Activated CD8-positive, alpha-beta memory T cell treated with anti-CD3 and anti-CD28 coated beads for 1 hour (primary cell): ENCODE measurements at places on chromosomes 11 and 22.

DNA sequence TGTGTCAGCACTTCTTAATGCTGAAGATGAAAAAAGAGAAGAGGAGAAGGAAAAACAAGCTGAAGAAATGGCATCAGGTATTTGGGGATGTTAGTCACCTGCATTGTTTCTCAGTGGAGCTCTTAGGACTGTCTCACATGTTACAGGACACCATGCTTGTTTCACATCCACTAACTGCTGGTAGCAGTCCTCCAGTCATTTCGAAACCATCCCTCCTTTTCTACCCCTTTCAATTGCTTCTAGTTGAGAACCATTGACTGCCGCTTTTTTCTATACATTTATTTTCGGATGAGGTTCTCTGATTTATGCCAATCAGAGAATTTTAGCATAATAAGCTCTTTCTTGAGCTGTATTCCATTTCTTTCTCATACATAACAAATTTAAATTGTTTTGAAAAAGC is 21.5 kb downstream of the BIRC2 start:
- DNase-seq, result no peak

GRCh38 chr11:117092951-117093590 is 5.2 kb downstream of the SIK3 start:
- DNase-seq, result no peak

DNA sequence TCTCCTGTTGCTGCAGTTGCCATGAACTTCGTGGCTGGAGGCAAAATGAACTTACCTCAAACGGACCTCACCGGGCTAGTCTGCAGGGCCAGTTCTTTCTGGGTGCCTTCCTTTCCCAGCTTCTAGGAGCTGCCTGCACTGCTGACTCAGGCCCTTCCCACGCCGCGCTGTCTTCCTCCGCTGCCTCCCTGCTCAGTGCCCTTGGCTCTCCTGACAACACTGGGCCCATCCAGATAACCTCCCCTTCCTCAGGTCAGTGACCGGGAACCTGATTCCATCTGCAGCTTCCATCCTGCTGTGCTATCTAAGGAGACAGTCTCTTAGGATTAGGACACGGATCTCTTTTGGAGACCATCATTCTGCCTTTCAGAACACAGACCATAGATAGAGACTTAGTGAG is 19.3 kb downstream of the MOB2 start:
- DNase-seq, result no peak

GRCh38 chr11:115672412-115672811 is 168.2 kb upstream of the CADM1 start:
- DNase-seq, result no peak

GRCh38 chr22:46448333-46448732 is 89.1 kb downstream of the CELSR1 start:
- DNase-seq, result no peak

DNA sequence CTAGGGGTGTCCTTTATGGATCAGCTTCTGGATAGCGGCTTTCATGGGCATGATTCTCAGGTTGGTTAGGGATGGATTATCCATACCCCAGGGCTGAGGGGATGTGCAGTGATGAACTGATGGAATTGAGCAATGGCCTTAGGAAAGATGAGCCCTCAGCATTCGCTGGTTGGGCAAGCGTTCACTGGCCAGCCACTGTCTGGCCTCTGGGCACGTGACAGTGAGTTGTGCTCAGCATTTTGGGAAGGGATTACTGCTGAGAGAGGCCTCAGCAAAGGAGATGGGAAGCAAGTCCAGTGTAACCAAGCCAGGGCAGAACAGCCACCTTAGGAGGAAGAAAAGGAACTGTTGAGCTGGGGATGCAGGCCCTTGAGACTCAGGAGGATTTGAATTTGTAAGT is 17.4 kb downstream of the UBASH3B start:
- no peak for DNase-seq

GRCh38 chr11:3199537-3200295 is 18.9 kb downstream of the MRGPRG start:
- DNase-seq, result no peak

DNA sequence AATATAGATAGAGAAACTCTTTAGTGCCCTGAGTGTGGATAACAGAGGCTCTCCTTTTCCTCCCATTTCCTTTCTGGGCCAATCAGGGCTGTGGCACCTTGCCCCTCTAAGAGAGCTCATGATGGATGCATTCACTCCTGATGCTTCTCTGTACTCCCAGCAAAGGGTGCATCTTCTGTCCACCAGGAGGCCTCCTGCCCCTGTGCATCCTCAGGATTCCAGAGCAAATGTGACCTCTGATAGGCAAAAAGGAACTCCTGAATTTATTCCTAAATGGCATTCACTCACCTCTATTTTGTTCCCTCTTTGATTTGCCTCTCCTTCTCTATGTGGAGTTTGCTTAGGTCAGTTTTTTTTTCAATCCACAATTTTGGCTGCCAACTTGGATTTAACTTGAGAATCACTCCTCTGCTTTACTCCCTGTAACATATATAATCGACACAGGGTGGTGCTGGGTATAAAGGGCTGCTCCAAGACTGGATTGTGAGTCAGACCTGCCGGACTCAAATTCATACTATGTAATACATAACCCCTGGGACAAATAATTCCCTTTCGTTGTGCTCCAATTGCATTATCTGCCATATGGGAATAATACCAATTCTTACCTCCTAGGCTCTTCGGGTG is 1.1 kb upstream of the MRGPRX4 start:
- no peak for DNase-seq

GRCh38 chr11:118980191-118980881 is 8.8 kb downstream of the FOXR1 start:
- DNase-seq, result no peak

DNA sequence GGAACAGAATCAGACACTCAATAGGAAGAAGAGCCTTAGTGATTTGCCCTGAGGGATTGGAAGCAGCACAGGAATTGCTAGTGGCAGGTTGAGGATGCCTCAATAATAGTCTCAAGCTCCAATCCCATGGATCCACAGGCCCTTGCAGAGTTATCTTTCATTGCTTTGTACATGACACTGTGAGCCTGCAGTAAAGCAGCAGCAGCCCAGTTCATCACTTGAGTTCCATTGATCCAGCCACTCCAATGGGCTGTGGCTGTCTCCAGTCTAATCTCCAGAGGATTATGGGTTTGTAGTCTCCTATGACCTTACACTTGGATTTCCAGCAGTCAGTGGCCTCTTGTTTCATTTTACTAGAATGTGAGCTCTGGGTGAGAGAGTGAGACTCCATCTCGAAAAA is 45.4 kb downstream of the AAMDC start:
- no peak for DNase-seq
